COR-L47 (cell line): ENCODE measurements at places on chromosomes 3 and 15.

- peak; percentile 50 for DNase-seq
These were observed 7.2 kb downstream of the CLCN2 start for GRCh38 chr3:184354121-184354728.

DNA sequence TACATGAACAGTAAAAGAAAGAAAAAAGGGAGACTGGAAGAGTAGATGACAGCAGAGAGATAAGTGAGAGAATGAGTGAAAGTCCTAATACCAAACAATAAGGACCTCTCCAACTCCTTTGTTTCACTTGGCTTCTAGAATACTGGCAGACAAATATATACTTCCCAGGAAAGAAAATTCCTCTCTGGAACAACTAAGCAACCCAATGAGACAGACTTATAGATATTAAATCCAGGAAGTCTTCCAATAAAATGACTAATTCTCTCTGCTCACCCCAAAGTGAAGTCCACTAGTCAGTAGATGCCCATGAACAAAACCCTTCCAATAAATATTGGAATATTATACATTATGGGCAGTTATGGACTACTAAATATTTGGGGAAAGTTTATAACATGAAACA lies 114.2 kb downstream of the NEDD4 start:
- no peak for DNase-seq

- DNase-seq, result no peak
These were observed 44.2 kb downstream of the GSK3B start for GRCh38 chr3:120049881-120050539.

GRCh38 chr3:81003817-81004216 lies 757.6 kb downstream of the GBE1 start:
- DNase-seq, result no peak

GRCh38 chr15:42275780-42276391 lies 2.7 kb upstream of the TMEM87A start:
- DNase-seq, result no peak

- no peak for DNase-seq
These were observed 79.9 kb downstream of the TLE3 start for GRCh38 chr15:70017801-70018200.

GRCh38 chr3:180802837-180803236 lies 109.6 kb upstream of the FXR1 start:
- DNase-seq, result peak; percentile 58

GRCh38 chr3:57091521-57092273 lies 31.2 kb downstream of the SPATA12 start:
- DNase-seq, result no peak

DNA sequence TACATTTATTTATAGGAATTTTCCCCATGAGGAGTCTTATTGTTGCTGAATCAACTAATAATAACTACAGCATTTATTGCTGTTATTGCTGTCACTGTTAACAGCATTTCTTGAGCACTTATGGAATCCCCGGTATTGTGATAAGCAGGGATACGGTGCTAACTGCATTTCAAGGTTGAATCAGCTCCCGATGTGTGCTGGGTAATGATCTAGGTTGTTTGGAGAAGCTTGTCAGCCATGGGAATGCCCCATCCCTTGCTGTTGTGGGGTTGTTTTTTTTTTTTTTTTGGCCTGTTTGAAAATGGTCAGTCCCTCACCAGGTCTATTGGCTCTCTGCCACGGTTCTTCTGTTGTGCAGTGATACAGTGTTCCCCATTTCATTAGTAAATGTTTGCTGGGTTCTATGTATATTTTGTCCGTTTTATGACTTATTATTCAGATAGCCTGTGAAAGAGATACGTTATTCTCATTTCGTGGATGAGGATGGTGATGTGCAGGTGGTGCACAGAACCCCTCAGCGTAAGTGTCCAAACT lies 48.5 kb downstream of the MED12L start:
- DNase-seq, result no peak

DNA sequence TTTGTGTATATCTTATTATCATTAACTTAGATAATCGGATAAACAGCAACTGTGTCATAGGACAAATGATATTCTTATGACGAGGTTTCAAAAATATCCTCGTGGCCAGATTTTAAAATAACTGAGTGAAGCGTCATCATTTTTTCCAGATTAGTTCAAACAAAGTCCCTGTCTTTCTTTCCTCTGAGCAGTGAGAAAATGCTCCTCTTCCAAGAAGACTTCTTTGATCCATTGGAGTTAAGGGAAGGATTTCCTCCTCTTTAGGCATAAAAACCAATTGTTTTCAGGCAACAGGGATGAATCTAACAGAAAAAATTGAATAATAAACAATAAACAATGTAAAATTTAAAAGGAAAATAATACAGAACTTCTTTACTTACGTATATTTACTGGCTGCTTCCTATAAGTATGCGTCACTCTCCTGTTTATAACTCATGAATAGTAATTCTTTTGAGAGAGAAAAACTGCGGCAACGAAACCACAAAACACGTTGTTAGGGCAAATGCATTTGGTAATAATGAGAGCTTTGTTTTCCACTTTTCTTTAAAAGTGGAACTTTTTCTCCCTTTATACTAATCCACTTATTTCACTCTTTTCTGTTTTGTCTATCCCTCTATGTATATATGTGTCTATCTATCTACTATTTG lies 419.4 kb upstream of the ONECUT1 start:
- no peak for DNase-seq

DNA sequence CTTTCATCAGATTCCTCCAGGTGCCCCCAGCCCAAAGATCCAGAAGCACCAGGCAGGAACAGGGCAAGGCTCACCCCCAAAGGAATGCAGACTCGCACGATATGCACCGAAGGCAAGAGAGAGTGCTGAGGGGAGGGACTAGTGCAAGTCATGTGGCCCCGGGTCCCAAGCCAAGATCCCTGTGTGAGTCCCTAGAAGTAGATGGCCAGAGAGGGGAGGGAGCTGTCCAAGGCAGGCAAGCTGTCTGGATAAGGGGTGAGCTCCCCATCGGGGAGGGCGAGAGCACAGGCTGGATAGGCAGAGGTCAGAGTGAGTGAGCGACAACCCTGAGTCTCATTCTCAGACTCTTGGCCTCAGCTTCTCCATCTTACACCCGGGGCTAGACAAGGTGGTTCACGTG lies 171.5 kb upstream of the LINGO1 start:
- DNase-seq, result no peak

- no peak for DNase-seq
These were observed 418.5 kb upstream of the GOLIM4 start for GRCh38 chr3:168514252-168514651.

DNA sequence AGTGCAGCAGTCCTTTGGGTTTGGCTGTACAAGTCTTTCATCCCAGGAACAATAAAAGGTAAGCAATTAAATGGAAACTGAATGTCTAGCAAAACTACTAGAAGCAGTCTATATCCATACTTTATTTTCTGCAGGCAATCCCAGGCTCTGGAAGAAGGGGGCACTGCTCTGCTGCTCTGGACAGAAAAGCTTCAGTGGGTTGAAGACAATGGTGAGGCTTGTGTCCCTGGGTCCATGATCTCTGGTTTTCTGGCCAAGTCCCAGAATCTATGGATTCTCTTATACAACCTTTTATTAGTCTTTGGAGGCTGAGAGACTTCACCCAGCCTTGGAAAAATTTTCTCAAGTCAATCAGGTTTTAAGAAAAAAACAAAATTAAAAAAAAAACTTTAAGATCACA lies 35.6 kb downstream of the SCAP start:
- no peak for DNase-seq

GRCh38 chr3:186800285-186800684 lies 6.0 kb downstream of the RFC4 start:
- no peak for DNase-seq

DNA sequence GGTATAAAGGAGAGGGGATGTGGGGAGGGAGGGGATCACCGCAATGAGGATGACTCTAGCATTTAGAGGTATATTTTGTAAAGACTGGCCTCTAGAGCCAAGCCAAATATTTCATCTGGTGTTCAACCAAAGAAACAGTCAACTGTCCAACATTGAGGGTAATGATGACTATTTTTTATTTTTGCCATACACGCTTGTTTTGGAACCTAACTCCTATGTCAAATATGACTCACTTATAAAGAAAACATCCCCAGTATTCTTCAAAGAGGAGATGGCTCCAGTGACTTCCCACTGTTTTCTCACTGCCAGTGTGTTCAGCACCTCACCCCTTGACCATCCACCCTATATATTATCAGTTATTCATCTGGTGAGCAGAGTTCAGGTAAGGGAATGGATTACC lies 77.3 kb downstream of the WNT5A start:
- DNase-seq, result no peak

DNA sequence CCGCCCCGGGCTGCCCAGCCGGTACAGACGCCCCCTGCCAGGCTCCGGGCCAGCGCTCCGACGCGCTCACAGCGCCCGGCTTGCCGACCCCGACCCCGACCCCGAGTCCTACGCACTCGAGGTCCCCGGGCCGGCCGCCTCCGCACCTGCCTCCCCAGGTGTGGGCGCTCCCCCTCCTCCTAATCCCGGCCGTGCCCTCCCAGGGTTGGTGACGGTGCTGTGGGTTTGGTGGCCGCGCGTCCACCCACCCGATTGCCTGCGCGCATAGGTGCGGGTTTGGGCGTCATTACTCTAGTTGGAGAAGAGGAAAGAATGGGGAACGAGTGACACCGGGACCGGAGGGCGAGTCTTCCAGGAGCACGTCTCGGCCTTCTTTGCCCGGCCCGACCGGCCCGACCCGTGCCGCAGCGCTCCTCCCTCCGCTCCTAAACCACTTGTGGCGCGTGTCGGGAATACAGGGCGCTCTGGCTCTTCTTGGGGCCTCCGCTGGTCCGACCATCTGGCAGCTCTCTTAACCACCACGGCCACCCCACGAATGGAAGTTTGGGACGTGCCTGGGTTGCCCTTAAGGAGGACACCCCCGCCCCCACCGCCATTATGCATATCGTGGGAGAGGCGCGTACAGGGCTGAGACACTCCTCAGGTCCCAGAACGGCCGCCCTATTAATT lies 810 bp upstream of the THRB start:
- no peak for DNase-seq

DNA sequence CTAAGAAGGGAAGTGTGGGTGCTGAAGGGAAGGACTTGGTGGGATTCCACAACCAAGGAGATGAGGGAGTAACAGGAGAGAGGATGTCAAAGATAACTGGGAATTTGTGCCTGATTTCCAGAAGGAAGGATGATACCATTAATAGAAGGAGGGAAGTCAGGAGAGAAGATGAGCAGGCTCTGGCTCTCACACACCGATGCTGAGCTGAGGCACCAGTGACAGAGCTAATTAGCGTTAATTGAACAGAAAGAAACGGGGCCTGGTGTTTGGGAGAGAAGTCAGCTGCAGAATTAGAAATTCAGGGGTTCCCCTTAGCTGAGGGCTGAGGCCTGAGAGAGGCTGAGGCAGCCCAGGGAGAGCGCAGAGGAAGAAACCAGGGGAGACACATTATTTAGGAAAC lies 11.9 kb upstream of the PDIA5 start:
- no peak for DNase-seq

- peak; percentile 63 for DNase-seq
These were observed 81.2 kb downstream of the PLCH1 start for GRCh38 chr3:155663467-155664212.

- DNase-seq, result no peak
These were observed 184.9 kb downstream of the APBA2 start for GRCh38 chr15:29070471-29071231.

GRCh38 chr15:63255489-63255990 lies 21.9 kb upstream of the APH1B start:
- no peak for DNase-seq

GRCh38 chr15:34879107-34879506 lies 83.8 kb upstream of the ACTC1 start:
- no peak for DNase-seq

DNA sequence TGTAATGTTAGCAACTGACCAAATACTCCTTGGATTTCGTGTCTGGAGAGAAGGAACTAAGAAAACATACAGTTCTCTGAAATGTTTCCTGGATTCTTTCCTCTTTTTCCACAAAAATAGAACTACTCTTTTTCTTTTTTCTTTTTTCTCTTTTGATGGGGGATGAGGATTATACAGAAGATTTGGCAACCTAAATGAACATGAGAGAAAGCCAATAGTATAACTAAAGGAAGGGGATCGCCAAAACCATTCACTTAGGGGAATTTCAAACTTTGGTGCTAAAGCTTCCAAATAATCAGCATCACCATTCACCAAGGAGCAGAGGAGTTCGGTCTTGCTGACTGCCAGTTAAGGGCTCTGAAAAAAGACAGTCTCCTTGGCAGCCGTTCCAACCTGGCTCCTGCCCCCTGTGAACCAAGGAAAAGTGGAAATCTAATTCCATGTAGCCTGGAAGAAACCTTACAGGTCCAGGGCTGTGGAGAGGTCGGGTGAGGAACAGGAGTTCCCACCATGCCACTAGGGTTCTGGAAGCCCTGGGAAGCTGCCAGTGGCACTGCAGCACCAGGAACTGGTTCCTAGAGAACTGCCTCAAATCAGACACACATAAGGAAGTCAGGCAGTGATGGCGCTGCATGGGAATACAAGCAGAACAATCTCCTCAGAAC lies 176.9 kb downstream of the TNIK start:
- no peak for DNase-seq

DNA sequence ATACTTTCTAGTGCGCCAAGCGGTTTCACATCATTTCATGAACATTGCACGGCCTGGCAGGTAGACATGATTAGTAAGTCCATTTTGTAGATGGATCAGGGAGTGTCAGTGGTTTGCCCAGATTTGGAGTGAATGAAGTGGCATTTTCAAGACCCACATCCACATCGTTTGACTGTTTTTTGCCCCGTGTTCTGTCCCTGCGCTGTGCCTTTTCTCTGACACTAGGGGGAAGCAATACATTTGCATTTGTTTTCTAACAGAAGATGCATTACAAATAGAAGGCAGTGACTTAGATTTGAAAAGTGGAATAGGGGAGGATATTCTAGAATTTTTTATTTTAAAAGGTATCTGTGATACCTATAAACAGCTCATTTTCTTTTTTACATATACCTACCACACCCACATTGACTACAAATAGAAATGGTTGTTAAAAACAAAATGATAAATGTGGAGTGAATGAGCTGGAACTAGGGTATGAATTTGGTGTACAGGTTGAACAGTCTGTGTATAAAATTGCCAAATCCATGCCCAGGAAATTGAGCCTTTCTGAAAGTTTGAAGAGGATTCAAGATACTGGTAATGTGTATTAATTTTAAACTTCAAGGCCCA lies 98.0 kb downstream of the USP13 start:
- peak; percentile 26 for DNase-seq

DNA sequence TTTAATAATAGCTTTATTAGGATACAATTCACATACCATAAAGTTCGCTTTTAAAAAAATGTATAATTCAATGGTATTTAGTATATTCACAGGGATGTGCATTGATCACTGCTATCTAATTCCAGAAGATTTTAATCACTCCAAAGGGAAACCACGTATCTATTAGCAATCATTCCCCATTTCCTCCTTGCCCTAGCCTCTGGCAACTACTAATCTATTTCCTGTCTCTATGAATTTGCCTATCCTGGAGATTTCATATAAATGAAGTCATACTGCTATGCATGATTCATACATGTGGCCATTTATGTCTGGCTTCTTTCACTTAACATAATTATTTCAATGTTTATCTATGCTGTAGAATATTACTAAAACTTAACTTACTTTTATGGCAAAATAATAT lies 32.0 kb upstream of the CASR start:
- DNase-seq, result no peak

GRCh38 chr15:75929799-75930565 lies 26.3 kb downstream of the FBXO22 start:
- peak; percentile 53 for DNase-seq

- DNase-seq, result no peak
These were observed 156.3 kb downstream of the LIPC start for GRCh38 chr15:58588096-58588495.
